ENCODE measurements at places on chromosomes 1 and 21.

- DNase-seq, result no peak
These were observed 170.9 kb upstream of the IVNS1ABP start for GRCh38 chr1:185487936-185488335.

- DNase-seq, result no peak
These were observed 3.9 kb downstream of the LAPTM5 start for GRCh38 chr1:30753660-30754123.

DNA sequence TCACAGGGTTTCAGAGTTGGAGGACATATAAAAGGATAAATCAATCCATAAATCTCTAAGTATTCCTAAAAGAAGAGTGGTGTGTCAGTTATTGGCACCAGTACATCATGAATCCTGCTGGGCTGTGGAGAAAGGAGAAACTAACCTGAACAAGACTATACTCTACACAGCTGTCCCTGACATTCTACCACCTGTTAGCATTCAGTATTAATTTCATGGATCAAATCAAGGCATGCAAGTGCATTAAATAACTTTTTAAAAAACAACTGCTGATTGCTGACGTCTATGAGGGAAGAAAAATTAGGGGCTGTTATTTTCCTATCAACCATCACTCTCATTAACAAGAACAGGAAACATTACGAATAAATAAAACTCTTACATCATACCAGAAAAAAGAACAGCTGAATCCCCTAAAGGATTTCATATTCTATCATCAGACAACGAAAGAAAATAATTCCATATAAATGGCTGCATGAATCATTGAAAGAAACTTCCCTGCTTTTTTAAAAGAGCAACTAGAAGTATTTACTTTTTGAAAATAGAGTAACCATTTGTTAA is 121.7 kb downstream of the ATF6 start:
- DNase-seq, result no peak

GRCh38 chr1:96259399-96259798 is 462.2 kb upstream of the PTBP2 start:
- no peak for DNase-seq

GRCh38 chr1:240611619-240612480 is at the start of gene GREM2:
Gene GREM2, minus strand, starts transcription at chr1:240612155. Its CDS starts 118,680 bp downstream, at chr1:240493475.
- no peak for DNase-seq

GRCh38 chr1:56255516-56256152 is 323.7 kb downstream of the PLPP3 start:
- no peak for DNase-seq

DNA sequence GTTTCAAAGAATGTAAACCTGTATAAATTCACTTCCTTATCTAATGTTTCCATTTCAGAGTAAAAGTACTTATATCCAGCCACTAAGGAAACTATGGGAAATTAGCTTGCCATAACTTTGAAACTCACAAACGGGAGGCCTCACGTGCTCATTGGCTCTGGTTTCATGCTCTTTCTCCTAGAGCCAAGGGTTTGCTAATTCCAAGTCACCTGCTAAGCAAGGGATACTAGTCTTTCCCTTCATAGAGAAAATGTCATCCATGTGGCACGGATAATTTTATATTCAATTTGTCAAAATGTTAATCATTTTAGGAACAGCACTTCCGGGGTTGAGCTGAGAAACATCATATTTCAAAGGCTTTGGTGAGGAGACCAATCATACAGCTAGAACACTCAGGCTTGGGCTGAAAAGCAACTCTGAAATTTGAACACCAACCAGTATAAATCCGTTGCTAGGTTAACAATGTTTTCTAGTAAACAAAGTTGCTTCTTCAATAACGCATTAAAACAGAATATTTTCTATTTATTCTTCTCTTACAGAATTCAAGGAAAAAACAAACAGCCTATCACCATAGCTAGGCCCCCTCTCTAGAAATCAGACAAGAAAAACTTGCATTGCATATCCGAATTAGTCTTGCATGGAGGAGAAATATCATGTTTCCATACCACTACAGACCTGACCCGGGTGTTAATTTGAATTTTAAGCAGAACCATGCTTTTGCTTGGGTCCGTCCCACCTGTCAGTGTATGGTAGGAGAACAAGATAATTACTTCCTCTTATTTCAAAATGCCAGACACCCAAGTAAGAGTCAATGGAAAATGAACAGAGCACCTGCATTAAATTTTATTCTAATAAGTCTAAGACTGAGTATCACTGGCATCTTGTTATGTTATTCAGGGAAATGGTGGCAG is 196.1 kb upstream of the ESRRG start:
- DNase-seq, result no peak

DNA sequence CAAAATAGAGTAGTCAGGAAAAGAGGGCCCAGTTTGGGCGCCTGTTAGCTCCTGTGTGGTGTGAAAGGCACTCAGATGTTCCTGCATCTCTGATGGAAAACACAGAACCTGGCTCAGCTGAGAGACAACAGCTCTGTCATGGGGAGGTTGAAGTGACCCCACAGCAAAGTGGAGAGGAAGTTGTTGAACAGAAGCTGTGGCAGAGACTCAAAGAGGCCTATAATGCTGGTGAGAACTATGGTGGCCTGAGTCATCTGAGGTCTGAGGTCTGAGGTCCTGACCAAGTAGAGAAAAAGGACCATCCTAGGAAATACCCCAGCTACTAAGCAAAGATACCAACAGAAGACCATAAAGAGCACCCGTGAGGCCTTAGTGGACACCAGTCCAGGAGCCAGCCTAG is 45.6 kb upstream of the JAK1 start:
- no peak for DNase-seq

- no peak for DNase-seq
These were observed 55.9 kb downstream of the C1orf87 start for GRCh38 chr1:60017508-60018205.

DNA sequence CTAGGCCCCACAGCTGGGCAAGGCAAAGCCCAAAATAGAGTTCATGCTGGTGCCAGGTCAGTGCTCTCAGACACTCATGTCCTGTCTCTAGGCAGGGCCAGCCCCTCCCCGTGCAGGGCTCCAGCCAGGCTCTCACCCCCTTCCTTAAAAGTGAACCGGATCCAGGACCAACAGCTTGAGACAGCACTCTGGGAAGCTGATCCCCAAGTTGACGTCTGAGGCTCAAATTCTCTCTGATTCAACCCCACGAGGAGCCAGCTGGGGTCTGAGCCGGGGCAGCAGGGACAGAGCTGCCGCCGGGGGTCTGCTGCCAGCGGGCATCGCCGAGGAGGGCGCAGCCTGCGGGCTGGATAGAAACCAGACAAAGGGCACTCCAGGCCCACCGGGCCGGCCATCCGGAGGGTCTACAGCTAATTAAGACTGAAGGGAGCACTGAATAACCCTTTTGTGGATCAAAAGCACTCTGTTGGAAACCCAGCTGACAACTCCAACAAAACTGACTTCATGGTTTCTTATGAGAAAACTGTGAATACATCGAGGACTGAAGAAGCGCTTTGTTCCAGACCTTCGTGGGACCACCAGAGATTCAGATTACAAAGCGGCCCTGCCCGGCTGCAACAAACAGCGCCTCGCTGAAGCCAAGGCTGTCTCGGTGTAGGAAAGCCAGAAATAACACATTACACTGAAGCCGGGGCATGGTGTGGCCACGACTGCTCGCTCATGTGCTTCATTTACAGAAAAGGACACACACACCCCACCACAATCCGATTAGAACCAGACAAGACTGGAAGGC is 95.8 kb downstream of the PSMG1 start:
- no peak for DNase-seq

GRCh38 chr1:59926381-59927123 is at the start of gene CYP2J2:
Gene CYP2J2, minus strand, starts transcription at chr1:59926773. Its CDS starts 27 bp downstream, at chr1:59926746.
- DNase-seq, result no peak

DNA sequence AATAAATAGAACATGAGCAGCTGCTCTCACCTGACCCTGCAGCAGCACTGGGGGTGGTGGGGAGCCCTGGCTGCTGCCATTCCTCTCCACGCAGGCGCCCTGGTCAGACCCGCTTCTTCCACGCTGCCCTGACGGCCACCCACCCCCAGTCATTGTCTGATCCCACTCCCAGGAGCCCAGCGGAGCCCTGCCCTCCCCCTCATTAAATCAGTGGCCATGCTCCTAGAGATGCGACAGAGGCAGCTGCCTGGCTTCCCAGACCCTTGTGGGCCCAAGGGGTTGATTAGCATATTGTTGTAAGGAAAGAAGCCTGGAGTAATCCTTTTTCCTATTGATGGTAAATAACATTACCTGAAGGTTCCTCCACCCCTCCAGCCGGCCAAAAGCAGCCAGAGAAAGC is 301.5 kb downstream of the RRAGC start:
- DNase-seq, result no peak

DNA sequence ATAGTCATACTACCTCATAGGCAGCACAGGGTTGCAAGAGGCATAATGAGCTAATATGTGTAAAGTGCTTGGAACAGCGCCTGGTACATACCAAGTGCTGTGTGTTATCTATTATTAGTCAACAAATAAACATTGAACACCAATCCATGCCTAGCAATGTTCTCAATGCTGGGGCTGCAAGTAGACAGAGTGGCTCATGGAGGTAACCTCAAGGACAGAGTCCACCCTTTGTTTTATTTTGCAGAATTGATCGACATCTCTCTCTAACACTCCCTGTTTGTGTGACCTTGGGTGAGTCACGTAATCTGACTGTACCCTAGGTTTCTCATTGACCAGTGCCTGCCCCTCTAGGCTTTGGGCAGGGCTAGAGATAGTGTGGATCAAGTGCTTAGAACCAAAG is 164.0 kb upstream of the KLHDC7A start:
- DNase-seq, result no peak

GRCh38 chr1:40272653-40273213 is 14.7 kb downstream of the ZMPSTE24 start:
- DNase-seq, result no peak

DNA sequence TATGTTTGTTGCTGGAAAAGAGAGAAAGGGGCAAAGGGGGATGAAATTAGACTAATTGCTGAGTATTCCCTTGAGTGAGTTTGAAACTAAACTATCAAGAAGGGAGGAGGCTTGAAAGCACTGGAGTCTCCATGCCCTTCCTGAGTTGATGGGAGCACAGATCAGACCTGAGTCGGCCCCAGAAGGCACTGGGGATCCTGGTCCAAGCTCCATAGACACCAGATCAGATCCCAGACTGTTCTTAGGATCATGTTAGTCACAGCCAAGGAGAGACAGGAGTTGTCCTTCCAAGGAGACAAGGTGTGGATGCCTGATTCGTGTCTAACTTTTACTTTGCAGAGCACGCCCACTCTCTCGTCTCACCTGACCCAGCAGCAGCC is 152.3 kb downstream of the NR5A2 start:
- no peak for DNase-seq

DNA sequence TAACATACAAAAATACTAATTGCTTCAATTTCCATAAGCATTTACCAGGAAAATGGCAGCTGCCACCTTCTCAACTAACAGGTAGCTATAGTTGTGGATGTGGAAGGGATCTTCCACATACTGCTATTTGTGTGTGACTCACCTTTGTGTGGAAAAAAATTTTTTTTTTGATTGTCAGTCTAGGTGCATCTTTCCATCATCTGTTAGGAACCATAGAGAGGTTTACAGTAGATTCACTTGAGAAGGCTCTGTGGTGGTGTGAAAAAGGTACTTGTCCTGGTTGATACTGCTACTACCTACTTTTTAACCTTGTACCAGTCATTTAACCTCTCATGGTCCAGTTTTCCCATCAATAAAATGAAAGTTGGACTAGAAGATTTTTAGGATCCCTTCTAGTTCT is 12.9 kb downstream of the DDX20 start:
- DNase-seq, result no peak

- DNase-seq, result no peak
These were observed 63.5 kb downstream of the SKI start for GRCh38 chr1:2291577-2291976.

DNA sequence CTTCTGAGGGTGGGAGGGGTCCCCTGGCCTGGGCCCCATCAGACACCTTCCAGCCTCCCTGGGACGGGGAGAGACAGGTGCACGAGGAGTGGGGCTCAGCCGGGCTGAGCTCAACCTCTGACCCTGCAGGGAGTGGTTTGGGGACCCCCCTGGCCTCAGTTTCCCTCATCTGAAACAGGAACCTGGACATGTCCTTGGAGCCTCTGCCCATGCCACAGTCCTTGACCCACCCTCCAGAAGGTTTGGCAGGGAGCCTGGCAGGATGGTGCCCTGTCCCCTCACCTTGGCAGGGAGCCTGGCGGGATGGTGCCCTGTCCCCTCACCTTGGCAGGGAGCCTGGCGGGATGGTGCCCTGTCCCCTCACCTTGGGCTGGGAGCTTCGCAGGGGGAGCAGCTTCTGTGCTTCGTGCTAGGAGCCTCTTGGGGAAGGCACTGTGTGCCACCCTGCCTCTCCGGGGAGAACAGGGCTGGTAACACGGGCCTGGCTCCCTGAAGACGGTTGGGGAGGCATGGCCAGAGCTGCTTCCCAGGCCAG is 58.3 kb downstream of the SLX9 start:
- no peak for DNase-seq

- no peak for DNase-seq
These were observed 4.3 kb downstream of the MEF2D start for GRCh38 chr1:156496211-156496761.

- DNase-seq, result peak; percentile 67
These were observed 36.5 kb downstream of the GALNT2 start for GRCh38 chr1:230103306-230104173.

DNA sequence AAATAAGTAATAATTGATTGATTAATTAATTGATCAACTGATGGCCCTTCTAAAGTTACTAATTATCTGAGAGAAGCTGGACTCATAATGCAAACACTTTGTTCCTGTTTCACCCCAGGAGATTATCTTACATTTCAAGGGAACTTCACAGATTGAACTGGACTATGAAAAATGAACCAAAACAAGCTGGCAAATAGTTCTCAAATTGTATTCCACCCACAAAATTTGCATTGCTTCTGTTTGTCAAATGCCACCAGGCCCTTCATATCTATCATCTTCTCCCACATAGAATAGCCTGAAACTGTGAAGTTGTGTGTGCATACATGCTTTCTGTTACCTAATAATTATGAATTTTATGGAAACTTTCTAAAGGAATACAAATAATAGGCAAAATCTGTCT is 104.0 kb downstream of the ZNF281 start:
- DNase-seq, result no peak

GRCh38 chr1:224407571-224408293 is 26.9 kb downstream of the WDR26 start:
- DNase-seq, result no peak

DNA sequence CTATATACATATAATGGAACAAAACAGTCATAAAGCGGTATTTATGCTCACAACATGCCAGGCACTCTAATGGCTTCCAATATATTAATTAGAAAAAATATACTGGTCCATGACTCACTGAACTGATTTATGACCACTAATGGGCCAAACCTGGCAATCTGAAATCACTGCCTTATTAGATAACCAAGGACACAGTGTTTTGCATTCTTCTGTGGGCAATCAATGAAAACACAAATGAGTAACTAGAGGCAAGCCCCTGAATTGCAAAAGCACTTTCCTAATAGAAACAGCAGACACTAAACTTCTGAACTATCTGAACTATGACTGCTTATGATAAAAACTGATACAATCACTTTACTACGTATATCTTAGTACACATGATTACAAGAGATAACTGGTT is 3.5 kb downstream of the GCLM start:
- no peak for DNase-seq

Data from Jurkat, Clone E6-1 (cell line).